Dermis lymphatic vessel endothelial cell (primary cell): ENCODE measurements at places on chromosomes 7 and 10. TPM values are rescaled to one million over a fixed set of nuclear protein-coding genes. Genes with fewer than 3 reads are reported as not detected.

Gene SFMBT2
- 0.76 and 1.9 TPM in 2 replicates for total RNA-seq

Gene GLI3
- total RNA-seq = under 0.01 TPM in 2 replicates

Gene GHITM
- total RNA-seq = 190 and 194 TPM in 2 replicates

Gene ITPRID1
- total RNA-seq = not detected in 2 replicates

Gene DAGLB
- total RNA-seq = 17.5 and 21.0 TPM in 2 replicates

Gene PILRA
- 0.17 and 0.22 TPM in 2 replicates for total RNA-seq

Gene ATAD1
- 21.5 and 28.5 TPM in 2 replicates for total RNA-seq

Gene ACTR3C
- total RNA-seq = 1.7 and 6.7 TPM in 2 replicates

Gene ATG9B
- total RNA-seq = under 0.01 TPM in 2 replicates

Gene TMEM270
- total RNA-seq = not detected in 2 replicates

Gene RADIL
- total RNA-seq = 5.1 and 5.5 TPM in 2 replicates

Gene KLF14
- total RNA-seq = not detected in 2 replicates

Gene OR2A1
- under 0.01 TPM in 1 of 2 replicates, not detected in the other for total RNA-seq

Gene SUN1
- total RNA-seq = 171 and 175 TPM in 2 replicates

Gene PRF1
- total RNA-seq = not detected in 2 replicates

Gene ZPBP
- not detected in 2 replicates for total RNA-seq

Gene ADGRA1
- not detected in 2 replicates for total RNA-seq

Gene CYP2W1
- not detected in 2 replicates for total RNA-seq

Gene CFAP69
- total RNA-seq = 0.76 and 3.0 TPM in 2 replicates

Gene BTBD16
- not detected in 2 replicates for total RNA-seq

Gene NEUROG3
- not detected in 2 replicates for total RNA-seq

Gene OR6B1
- not detected in 2 replicates for total RNA-seq

Gene ADAMTS14
- total RNA-seq = under 0.01 and 0.11 TPM in 2 replicates

Gene PTF1A
- not detected in 2 replicates for total RNA-seq

Gene NEBL
- 0.22 and 0.26 TPM in 2 replicates for total RNA-seq

Gene AKR1D1
- not detected in 2 replicates for total RNA-seq

Gene TRIM50
- total RNA-seq = not detected in 2 replicates

Gene NXPH1
- not detected in 2 replicates for total RNA-seq

Gene MUC12
- total RNA-seq = not detected in 2 replicates

Gene PKD2L1
- not detected in 2 replicates for total RNA-seq

Gene UBE3C
- total RNA-seq = 80.9 and 82.9 TPM in 2 replicates

Gene ELMO1
- total RNA-seq = 26.4 and 39.9 TPM in 2 replicates

Gene LIPK
- total RNA-seq = not detected in 2 replicates

Gene DNAJC12
- 1.3 and 1.5 TPM in 2 replicates for total RNA-seq

Gene ASB15
- under 0.01 TPM in 1 of 2 replicates, not detected in the other for total RNA-seq

Gene ADAM8
- 0.11 and 0.34 TPM in 2 replicates for total RNA-seq

Gene PRPS1L1
- not detected in 2 replicates for total RNA-seq

Gene PAX4
- not detected in 2 replicates for total RNA-seq

Gene PKD1L1
- 0.09 and 0.11 TPM in 2 replicates for total RNA-seq

Gene OR13A1
- not detected in 2 replicates for total RNA-seq

Gene NRG3
- 10.6 and 15.2 TPM in 2 replicates for total RNA-seq

Gene C10orf67
- under 0.01 TPM in 1 of 2 replicates, not detected in the other for total RNA-seq

Gene RARRES2
- 0.43 and 0.54 TPM in 2 replicates for total RNA-seq

Gene UCN3
- not detected in 2 replicates for total RNA-seq

Gene HOGA1
- total RNA-seq = 0.26 and 0.43 TPM in 2 replicates

Gene PON1
- not detected in 2 replicates for total RNA-seq

Gene RBM20
- 1.1 and 1.6 TPM in 2 replicates for total RNA-seq

Gene SMIM30
- 59.3 and 60.1 TPM in 2 replicates for total RNA-seq

Gene SFXN4
- total RNA-seq = 8.2 and 11.7 TPM in 2 replicates

Gene EN2
- under 0.01 TPM in 1 of 2 replicates, not detected in the other for total RNA-seq

Gene IFIT1
- total RNA-seq = 0.77 and 1.5 TPM in 2 replicates

Gene CCNY
- 73.7 and 88.6 TPM in 2 replicates for total RNA-seq

Gene AOAH
- 0.22 and 0.52 TPM in 2 replicates for total RNA-seq

Gene CDHR1
- total RNA-seq = under 0.01 and 0.09 TPM in 2 replicates

Gene AZGP1
- total RNA-seq = not detected in 2 replicates

Gene LSM8
- total RNA-seq = 43.8 and 51.6 TPM in 2 replicates

Gene ASB4
- not detected in 2 replicates for total RNA-seq

Gene ARMS2
- total RNA-seq = not detected in 2 replicates

Gene NME8
- total RNA-seq = not detected in 2 replicates
